CD4-positive, alpha-beta T cell treated with Interleukin-10 for 1 hour (primary cell): ENCODE measurements at places on chromosomes 6 and 20.

DNA sequence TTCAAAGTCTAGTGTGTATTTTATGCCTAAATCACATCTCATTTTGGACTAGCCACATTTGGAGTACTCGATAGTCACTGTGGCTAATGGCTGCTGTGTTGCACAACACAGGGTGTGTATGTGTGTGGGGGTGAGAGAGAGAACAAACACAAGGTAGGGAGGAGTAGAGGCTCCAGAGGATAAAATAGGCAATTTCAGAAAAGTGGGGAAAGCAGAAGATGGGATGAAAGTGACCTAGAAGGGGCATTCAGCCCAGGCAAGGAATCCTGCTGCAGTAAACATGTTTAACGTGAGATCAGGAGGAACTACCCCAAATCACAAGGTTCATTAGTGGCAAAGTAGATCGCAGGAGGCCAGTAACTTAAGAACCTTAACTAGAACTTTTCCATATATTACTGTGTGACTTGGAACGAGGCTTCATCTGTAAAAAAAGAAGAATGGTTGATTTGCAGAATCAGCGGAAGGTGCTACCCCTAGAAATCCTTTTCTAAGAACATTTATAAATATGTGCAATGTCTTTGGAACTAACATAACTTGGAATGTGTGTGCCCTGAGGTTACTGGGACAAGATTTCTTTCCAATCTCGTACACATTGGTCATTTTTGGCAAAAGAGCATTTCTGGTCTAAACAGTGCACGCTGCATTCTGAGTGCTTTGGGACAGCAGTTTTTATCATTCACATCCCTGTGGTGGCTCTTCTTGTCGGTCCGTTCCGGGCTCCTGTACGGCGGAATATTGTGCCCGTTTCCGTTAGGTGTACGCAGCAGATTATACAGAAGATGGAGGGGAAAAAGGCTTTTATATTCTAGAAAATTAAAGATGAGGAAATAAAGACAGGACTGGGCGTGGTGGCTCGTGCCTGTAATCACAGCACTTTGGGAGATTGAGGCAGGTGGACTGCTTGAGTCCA, 2.6 kb downstream of the DUSP22 start:
- no peak for DNase-seq

DNA sequence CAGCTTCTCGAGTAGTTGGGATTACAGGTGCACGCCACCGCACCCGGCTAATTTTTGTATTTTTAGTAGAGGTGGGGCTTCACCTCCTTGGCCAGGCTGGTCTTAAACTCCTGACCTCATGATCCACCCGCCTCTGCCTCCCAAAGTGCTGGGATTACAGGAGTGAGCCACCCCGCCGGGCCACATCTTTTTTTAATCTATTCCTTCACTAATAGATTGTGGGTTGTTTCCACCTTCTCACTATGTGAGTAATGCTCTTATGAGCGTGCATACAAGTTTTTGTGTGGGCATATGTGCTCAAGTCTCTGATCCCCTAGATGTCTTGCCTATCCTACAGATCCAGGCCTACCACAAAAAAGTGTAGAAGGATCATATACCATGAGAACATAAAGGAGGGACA, 30.7 kb downstream of the CARMIL1 start:
- DNase-seq: no peak

GRCh38 chr6:112307707-112308106, 39.4 kb upstream of the RFPL4B start:
- no peak for DNase-seq

GRCh38 chr6:20302702-20303251, 90.5 kb upstream of the MBOAT1 start:
- no peak for DNase-seq

GRCh38 chr6:75608956-75609533, 7.4 kb downstream of the SENP6 start:
- DNase-seq: no peak

DNA sequence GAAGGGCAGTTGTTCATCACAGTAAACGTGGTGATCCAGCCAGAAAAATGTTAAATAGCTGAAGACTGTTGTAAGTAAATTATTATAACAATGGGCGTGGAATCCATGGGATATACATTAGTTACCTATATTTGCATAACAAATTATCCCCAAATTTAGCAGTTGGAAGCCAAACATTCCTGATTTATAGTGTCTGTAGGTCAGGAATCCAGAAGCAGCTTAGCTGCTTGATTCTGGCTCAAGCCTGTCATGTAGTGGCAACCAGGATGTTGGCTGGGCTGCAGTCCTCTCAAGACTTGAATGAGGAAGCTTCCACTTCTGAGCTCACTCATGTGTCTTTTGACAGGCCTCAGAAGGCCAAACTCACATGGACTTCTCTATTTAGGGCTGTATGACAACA, 6.9 kb upstream of the ADGRB3 start:
- no peak for DNase-seq

DNA sequence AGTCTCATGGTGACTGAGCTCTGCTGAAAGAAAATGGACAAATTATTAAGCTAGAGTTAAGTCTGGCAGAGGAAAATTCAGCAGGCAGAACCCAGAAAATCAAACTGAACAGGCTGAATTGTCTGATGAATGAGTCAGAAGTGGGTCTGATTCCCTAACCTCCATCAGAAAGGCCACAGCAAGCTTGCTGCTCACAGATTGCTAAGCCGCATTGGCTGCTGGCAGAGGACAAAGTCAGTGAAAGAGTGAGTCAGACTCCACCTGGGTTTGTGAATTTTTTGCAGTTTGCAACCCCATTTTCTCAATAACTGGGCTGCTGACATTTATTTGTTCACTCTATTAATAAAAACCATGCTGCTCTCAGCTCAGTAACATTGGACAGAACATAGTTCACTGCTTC, 191.3 kb downstream of the EPM2A start:
- no peak for DNase-seq
